Renal cortex interstitium (tissue), 15 donors: ENCODE measurements at places on chromosomes 6 and 20. TPM values are rescaled to one million over a fixed set of nuclear protein-coding genes. Genes with fewer than 3 reads are reported as not detected.

GRCh38 chr6:49849213-49849907 is 17.0 kb downstream of the CRISP1 start:
- peak; percentile 15 for DNase-seq

DNA sequence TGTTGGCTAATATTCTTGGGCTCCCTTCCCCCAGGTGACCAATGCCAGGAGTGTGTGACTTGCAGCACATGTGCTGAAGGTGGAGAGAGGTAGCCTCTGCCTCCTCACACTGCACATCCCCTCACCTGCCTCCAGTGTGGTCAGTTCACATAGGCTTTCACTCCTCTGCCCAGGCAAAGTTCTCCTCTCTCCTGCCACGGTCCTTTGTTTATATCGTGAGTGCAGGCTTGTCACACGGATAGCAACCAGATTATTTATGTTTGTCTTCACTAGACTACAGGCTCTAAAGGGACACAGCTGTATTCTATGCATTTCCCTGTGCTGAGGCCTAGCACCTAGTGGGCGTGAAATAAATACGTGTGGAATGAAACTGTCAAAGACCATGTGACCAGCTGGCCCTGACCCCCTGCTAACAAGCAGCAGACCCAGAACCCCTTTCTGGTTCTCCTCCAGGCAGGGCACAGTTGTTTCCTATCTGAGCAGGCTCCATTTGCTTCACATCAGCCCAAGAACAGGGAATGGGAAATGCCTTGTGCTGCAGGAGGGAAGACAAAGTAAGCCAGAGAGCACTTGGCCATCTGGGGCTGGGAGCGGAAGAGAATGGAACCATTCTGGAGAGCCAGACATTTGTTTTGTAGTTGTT is 42.3 kb downstream of the UNC5CL start:
- peak; percentile 52 for DNase-seq

The KIF25 gene
- polyA plus RNA-seq, result 0.53 TPM

- DNase-seq, result peak; percentile 90
Measured at GRCh38 chr20:63627129-63627750, 339 bp upstream of the GMEB2 start.

The TCF19 gene
- polyA plus RNA-seq, result 21.0 TPM

- no peak for DNase-seq
Measured at GRCh38 chr20:51763965-51764602, 4.1 kb downstream of the ATP9A start.

GRCh38 chr6:118897386-118897785 is 3.4 kb downstream of the ASF1A start:
- no peak for DNase-seq

DNA sequence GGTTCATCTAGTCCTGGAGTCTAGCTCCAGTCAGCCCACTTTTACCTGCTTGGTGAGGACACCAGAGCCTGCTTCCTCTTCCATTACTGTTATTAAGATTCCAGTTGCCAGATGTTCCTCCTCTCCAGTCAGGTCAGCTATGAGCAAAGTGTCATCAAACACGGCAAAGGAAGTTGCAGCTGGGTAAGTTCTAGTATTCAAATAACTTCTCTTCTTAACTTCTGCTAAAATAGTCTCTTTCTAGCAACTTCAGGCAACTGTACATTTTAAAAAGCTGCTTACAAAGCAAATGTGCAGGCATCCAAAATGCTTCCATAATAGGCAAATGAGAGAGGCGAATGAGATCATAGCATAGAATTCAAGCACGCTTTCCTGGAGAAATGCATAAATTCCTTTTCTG is 18.4 kb upstream of the MRPS18A start:
- DNase-seq, result no peak

The SNAI1 gene
- 14.3 TPM for polyA plus RNA-seq

DNA sequence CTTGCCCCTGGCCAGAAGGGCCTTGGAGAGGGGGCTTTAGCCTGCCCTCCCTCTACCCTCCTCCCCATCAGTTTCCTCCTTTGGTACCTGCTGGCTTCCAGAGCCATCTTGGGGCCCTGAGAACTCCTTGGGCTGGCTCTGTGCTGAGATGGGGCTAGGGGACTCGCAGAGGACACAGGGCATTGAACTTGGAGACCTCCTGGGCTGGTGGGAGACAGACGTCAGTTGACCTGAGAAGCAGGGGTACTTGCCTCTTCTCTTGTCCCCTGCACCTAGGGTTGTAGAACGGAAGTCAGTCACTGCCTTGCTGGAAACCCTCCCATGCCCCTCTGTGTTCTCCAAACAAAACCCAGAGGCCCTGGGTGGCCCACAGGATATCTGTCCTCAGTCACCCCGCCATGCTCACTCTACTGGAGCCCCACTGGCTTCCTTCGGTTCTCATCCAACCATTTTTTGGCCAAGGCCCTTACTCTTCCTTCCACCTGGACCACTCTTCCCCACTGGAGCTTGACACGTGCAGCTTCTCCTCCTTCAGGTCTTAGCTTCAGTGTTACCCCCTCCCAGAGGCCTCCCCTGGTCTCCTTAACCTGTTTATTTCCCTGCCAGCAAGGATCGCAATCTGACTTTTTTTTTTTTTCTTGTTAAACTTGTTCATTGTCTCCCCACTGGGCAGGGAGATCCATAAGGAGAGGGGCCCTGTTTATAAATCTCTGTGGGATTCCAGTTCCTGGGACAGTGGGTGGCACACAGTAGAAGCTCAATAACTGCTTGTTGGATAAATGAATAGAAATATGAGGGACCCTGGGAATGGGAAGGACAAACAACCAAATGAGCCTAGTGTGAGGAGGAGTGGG is 971 bp downstream of the RBCK1 start:
- no peak for DNase-seq

The HAO1 gene
- not detected for polyA plus RNA-seq

DNA sequence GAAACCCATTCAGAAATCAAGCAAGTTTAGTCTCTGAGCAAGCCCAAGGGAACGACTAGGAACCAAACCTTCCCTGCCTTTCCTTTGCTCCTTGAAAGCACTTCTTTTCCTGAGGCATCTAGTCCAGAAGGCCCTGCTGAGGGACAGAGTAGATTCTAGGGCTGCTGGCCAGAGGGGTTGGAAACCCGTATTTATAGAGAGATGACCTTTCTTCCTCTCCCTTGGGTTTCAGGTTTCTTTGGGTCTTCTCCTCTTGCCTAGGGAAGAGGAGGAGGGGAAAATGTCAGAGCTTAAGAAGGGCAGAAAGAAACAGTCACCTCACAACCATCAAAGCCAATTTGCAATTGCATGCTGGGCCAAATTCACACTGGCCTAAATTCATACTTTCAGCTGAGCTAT is 5.8 kb downstream of the APOBEC2 start:
- no peak for DNase-seq

The PIM1 gene
- 22.4 TPM for polyA plus RNA-seq

- no peak for DNase-seq
Measured at GRCh38 chr6:149694921-149695320, 23.0 kb downstream of the LATS1 start.

GRCh38 chr20:44326391-44327159 is 10.3 kb upstream of the R3HDML start:
- DNase-seq, result no peak

The CCN6 gene
- 3.3 TPM for polyA plus RNA-seq

The CDSN gene
- polyA plus RNA-seq, result not detected

- DNase-seq, result no peak
Measured at GRCh38 chr6:77962070-77962469, 309.2 kb downstream of the MEI4 start.

The OR2B6 gene
- 0.20 TPM for polyA plus RNA-seq
